Epithelial cell of proximal tubule (primary cell): ENCODE measurements at places on chromosomes 4 and X. TPM values are rescaled to one million over a fixed set of nuclear protein-coding genes. Genes with fewer than 3 reads are reported as not detected.

The TRIML2 gene
- not detected in 2 replicates for total RNA-seq

The GIMD1 gene
- total RNA-seq: not detected in 2 replicates

The CSAG3 gene
- not detected in 2 replicates for total RNA-seq

The PHKA1 gene
- total RNA-seq: 5.5 and 8.6 TPM in 2 replicates

The SSX1 gene
- total RNA-seq: not detected in 2 replicates

The WDR17 gene
- 0.17 and 0.58 TPM in 2 replicates for total RNA-seq

The KLB gene
- not detected in 2 replicates for total RNA-seq

The UBA6 gene
- 69.2 and 100 TPM in 2 replicates for total RNA-seq

The ZDHHC15 gene
- 0.29 and 1.1 TPM in 2 replicates for total RNA-seq

The CHM gene
- 12.0 and 15.0 TPM in 2 replicates for total RNA-seq

The GPM6B gene
- 1.5 and 3.6 TPM in 2 replicates for total RNA-seq

The CTAG1A gene
- total RNA-seq: not detected in 2 replicates

The NSUN7 gene
- 3.3 and 4.6 TPM in 2 replicates for total RNA-seq

The LIMCH1 gene
- total RNA-seq: 8.3 and 15.5 TPM in 2 replicates

The CT45A3 gene
- total RNA-seq: not detected in 2 replicates

The NDST3 gene
- 1.4 TPM in 1 of 2 replicates, not detected in the other for total RNA-seq

The PUDP gene
- total RNA-seq: 13.3 and 16.3 TPM in 2 replicates
